ENCODE measurements at places on chromosomes 3 and 15.

DNA sequence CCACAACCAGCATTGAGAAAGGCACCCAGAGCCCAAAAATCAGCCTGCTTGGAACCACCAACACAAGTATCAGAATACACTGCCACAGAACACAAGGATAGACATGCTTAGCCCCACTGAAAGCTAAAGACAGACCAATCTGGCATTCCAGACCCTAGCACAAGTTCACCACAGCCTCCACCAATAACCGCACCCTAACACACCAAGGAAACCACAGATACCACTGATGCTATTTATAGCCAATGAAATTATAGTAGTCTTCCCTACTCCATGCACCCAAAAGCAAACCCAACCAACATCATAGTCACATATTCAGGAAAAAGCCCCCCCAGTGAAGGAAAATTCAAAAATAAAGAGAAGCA lies 83.9 kb upstream of the STT3B start:
- H3K36me3 ChIP-seq, result peaks cover 7% of the 10 kb centered on the region
- no peaks in the 10 kb centered on the region for H3K4me1 ChIP-seq
- DNase-seq, result no peak
- H3K27me3 ChIP-seq, result peaks cover 7% of the 10 kb centered on the region

DNA sequence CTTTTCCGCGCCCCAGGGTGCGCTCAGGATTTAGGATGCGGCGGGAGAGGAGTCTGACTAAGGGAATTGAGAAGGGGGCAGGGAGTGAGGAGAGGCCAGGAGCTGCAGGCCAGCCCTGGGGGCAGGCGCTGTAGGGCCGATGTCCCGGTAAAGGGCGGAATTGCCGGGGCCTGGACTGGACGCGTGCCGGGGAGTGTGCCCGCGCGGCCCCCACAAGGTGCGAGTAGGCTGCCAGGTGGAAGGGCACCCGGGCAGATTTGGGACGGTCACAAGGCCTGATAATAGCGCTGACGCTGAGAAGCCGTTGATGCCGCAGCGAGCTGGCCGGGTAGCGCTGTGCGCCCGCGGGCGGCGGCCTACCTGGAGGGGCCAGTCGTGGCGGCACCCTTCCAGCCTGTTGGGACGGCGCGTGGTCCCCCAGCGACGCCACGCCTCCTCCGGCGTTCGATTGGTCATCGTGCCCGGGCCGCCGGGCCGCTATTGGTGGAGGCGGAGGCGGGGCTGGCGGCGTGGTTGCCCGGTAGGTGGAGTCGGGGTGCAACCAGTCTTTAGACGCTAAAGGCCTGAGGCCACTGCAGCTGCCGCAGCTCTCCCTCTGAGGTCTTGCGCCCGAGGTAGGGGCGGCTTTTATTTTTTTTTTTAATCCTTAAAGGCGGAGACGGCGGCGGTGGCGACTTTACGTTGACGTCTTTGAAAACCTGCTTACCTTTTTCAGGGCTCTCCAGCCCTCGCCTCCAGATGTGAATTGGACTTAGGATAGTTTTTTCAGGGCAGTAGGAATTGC lies 903 bp downstream of the SLC25A38 start:
- peak; percentile 98 for DNase-seq
- H3K36me3 ChIP-seq, result peaks cover 2% of the 10 kb centered on the region
- H3K4me3 ChIP-seq, result peak overlapping the region; percentile 99
- no peaks in the 10 kb centered on the region for H3K27me3 ChIP-seq

GRCh38 chr15:37061996-37062395 lies 38.4 kb downstream of the MEIS2 start:
- H3K36me3 ChIP-seq, result peaks cover 11% of the 10 kb centered on the region
- peak overlapping the region; percentile 29 for H3K27ac ChIP-seq
- H3K27me3 ChIP-seq, result no peaks in the 10 kb centered on the region
- peaks cover 31% of the 10 kb centered on the region for H3K4me1 ChIP-seq

- H3K27ac ChIP-seq, result no peak overlapping the region
- no peaks in the 10 kb centered on the region for H3K27me3 ChIP-seq
- peaks cover 34% of the 10 kb centered on the region for H3K4me1 ChIP-seq
- no peak overlapping the region for H3K4me3 ChIP-seq
- H3K36me3 ChIP-seq, result peaks cover 5% of the 10 kb centered on the region
These were observed 42.6 kb downstream of the ZNF148 start for GRCh38 chr3:125332504-125332903.

DNA sequence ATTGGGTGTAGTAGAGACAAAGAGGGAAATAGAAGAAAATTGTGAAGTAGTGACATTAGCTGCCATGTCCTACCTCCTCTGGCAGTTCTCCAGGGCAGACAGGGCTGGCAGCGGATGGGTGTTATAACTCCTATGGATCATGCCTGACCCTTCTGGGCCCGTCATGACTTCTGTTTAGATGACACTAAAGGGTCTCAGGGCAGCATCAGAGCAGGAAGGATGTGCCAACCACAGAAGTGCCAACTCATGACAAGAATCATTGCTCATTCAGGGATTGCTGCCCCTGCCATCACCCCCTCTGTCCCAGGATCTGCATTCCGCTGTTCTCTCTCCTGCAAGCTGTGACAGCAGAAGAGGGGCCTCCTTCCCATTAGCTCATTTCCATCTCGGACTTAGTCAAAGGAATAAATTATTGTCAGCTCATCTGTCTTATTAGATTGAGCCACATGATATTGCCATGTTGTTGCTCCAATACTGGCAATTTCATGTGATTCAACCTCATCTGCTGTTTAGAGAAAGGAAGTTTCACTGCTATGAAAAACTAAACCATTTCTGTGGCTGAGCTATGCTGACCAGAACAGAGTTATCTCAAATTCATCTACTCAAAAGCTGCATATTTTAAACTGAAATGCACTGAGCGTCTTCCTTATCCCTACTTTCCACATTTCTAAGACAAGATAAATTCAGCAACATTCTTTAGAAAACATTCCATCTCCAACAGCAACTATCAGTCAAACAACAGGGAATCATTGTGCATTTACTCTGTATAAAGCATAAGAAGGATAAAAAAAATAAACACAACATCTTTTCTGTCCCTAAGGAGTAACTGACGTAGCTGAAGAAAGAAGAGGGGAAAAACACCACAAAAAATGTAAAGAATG lies 271.6 kb downstream of the FHIT start:
- no peak overlapping the region for H3K4me3 ChIP-seq
- peaks cover 21% of the 10 kb centered on the region for H3K4me1 ChIP-seq
- no peaks in the 10 kb centered on the region for H3K36me3 ChIP-seq
- no peak for DNase-seq

DNA sequence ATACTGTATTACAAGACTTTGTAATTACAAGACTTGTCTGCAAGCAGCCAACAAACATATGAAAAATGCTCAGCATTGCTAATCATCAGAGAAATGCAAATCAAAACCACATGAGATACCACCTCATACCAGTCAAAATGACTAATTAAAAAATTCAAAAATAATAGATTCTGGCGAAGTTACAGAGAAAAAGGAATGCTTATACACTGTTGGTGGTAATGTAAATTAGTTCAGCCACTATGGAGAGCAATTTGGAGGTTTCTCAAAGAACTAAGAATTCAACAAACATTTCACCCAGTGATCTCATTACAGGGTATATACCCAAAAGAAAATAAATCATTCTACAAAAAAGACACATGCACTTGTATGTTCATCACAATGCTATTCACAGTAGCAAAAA lies 617.5 kb upstream of the CCDC54 start:
- no peak overlapping the region for H3K4me3 ChIP-seq
- H3K36me3 ChIP-seq, result peaks cover 4% of the 10 kb centered on the region
- DNase-seq, result no peak
- no peak overlapping the region for H3K27ac ChIP-seq
- H3K27me3 ChIP-seq, result no peaks in the 10 kb centered on the region

DNA sequence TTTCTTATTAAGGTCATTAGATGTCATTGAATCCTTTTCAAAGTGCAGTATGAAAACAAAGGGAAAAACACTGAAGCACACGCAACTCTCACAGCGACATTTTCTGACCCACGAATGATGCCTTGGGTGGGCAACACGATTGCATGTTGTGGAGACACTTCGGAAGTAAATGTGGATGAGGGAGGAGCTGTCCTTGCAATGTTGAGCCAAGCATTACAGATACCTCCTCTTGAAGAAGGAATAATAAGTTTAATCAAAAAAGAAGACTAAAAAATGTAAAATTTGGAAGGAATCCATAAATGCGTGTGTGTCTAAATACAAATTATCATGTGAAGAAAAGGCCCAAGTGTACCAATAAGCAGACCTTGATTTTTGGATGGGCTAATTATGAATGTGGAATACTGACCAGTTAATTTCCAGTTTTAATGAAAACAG lies 16.9 kb downstream of the THBS1 start:
- no peaks in the 10 kb centered on the region for H3K27me3 ChIP-seq
- H3K36me3 ChIP-seq, result peaks cover 33% of the 10 kb centered on the region
- H3K4me1 ChIP-seq, result peaks cover 72% of the 10 kb centered on the region
- H3K27ac ChIP-seq, result peak overlapping the region; percentile 28
- no peak for DNase-seq
- H3K4me3 ChIP-seq, result no peak overlapping the region

- no peak overlapping the region for H3K4me3 ChIP-seq
- H3K36me3 ChIP-seq, result no peaks in the 10 kb centered on the region
- no peak for DNase-seq
- no peaks in the 10 kb centered on the region for H3K27me3 ChIP-seq
These were observed 193.8 kb downstream of the FHIT start for GRCh38 chr3:61057464-61057863.

DNA sequence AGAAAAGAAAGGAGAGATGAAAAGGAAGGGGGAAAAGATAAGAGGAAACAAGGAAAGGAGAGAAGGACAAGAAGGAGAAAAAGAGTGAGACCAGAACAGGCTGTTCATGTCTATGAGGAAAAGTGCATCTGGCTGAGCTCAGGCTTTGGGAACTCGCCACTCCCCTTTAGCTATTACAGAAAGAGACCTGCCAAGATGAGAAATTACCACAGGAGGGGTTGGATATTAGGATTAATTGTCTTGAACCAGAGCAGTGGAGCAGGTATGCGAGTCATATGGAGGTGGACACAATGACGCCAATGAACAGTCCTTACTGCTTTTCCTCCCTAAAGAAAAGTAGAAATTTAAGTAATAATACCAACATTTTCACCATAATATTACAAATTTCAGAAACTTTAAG lies 577.0 kb upstream of the ARRDC4 start:
- H3K36me3 ChIP-seq, result no peaks in the 10 kb centered on the region
- H3K4me3 ChIP-seq, result no peak overlapping the region
- H3K27me3 ChIP-seq, result peaks cover 5% of the 10 kb centered on the region
- no peak overlapping the region for H3K27ac ChIP-seq
- H3K4me1 ChIP-seq, result no peaks in the 10 kb centered on the region
- DNase-seq, result no peak

GRCh38 chr15:35078221-35078915 lies 6.7 kb downstream of the NANOGP8 start:
- no peak overlapping the region for H3K27ac ChIP-seq
- H3K4me3 ChIP-seq, result no peak overlapping the region
- H3K27me3 ChIP-seq, result no peaks in the 10 kb centered on the region
- H3K36me3 ChIP-seq, result no peaks in the 10 kb centered on the region
- DNase-seq, result no peak

- no peaks in the 10 kb centered on the region for H3K4me1 ChIP-seq
- H3K27me3 ChIP-seq, result peaks cover 1% of the 10 kb centered on the region
- H3K36me3 ChIP-seq, result no peaks in the 10 kb centered on the region
These were observed 142.3 kb downstream of the IL5RA start for GRCh38 chr3:2967871-2968270.

GRCh38 chr3:189947068-189947467 lies 173.6 kb downstream of the P3H2 start:
- no peaks in the 10 kb centered on the region for H3K27me3 ChIP-seq
- peaks cover 3% of the 10 kb centered on the region for H3K4me1 ChIP-seq

DNA sequence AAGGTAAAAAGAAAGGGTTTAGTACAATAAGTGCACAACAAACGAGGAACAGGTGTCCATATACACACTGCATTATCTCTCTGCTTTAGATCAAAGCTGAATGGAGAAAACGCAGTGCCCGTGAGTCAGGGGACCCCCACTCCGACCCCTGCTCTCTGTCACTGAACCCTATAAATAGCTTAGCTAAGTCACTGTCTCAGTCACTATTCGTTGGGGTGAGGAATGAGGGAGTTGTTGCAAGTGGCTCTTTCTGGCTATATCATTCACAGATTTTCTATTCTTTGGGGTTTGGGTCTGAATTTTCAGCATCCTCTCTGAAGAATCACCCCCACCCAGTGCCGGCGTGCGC lies 458 bp upstream of the STAC start:
- no peaks in the 10 kb centered on the region for H3K36me3 ChIP-seq
- H3K27ac ChIP-seq, result no peak overlapping the region
- H3K4me1 ChIP-seq, result peaks cover 8% of the 10 kb centered on the region
- H3K4me3 ChIP-seq, result no peak overlapping the region
- DNase-seq, result no peak
- peaks cover 56% of the 10 kb centered on the region for H3K27me3 ChIP-seq
